Stimulated activated CD4-positive, alpha-beta T cell treated with anti-CD3 and anti-CD28 coated beads, Interleukin-1b, Interleukin-23, amount 100 ng/mL, for 1 hour (primary cell): ENCODE measurements at places on chromosomes 3 and 15.

- no peak for DNase-seq
These were observed 10.2 kb downstream of the RASL12 start for GRCh38 chr15:65057549-65057940.

- no peak for DNase-seq
These were observed 29.9 kb downstream of the TMEM40 start for GRCh38 chr3:12729051-12729651.

- DNase-seq = no peak
These were observed 218.0 kb upstream of the CDIN1 start for GRCh38 chr15:36361351-36361870.

GRCh38 chr3:129651435-129652202 is 45.1 kb upstream of the PLXND1 start:
- DNase-seq = no peak

DNA sequence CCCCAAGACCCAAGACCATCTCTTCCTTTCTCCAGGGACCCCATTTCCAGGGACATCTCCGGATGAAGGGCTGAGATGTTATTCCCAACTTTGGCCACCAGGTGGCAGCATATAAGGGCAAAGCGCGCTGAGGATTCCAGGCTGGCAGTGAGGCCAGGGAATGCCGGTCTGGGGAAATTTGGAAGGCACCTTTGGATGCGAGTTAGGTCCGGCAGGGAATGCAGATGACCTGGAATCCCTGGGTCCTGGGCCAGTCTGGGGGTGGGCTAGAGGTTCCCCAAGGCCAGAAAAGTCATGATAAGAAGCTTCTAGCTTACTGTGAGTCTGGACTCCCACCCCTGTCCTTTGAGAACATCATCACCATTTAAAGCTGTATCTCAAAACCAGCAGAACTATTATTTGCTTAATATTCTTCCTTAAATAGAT is 1.6 kb upstream of the CHST13 start:
- no peak for DNase-seq

- no peak for DNase-seq
These were observed 31.8 kb downstream of the PLD1 start for GRCh38 chr3:171778493-171778892.
